ENCODE measurements at places on chromosomes 12 and 14.

- no peak for DNase-seq
Observed at GRCh38 chr12:11840366-11840765, 190.9 kb downstream of the ETV6 start.

GRCh38 chr14:89681086-89682018 is 264.3 kb upstream of the FOXN3 start:
- no peak for DNase-seq

DNA sequence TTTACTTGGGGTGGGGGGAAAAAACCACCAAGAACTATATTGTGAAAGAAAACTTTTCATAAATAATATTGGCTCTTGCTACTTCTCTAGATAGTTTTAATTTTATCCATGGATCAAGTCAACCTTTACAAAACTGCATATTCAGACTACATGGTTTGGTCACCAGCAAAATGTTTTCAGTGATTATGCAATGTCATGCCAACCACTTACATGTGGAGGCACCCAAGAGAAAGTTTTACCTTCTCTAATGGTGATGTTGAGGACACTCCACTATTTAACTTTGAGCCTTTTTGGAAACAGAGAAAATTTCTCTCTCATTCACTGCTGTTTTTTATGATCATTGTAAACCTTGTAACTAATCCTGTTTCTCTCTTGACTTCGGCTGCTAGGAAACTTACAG is 21.6 kb downstream of the PLCZ1 start:
- no peak for DNase-seq

DNA sequence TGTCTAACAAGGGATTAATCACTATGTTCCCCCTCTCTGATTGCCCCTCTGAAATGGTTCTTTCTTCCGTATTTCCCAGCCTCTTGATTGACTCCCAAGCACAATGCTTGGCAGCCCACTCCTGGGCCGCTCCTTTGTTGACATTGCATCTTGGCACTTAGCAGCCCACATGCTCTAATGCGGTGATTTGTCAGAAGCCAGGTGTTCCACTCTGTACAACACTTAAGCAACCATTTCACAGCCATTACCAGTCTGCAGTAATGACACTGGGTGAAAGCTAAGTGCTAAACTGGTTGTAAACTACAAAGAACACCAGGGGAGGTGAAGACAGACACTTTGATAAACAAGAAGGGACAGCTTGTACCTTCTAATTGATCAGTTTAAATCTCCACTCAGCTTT is 353.5 kb downstream of the TMEM132D start:
- no peak for DNase-seq

DNA sequence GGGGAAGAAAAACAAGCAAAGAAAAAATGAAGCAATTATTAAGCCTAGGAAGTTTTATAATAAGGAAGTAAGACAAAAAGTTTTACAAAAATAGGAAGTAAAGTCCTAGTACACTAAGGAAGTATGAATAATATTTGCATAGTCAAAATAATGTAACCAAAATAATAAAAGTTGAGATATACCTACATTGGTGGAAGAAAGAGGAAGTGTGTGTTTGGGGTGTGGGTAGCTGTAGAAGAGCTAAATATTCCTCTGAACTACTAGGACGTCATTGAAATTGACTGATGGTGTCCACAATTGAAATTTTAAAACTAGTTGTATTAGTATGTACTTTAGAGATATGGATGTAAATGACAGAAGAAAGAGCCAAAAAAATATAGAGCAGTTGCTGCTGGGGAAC is 228.4 kb upstream of the OTX2 start:
- no peak for DNase-seq

DNA sequence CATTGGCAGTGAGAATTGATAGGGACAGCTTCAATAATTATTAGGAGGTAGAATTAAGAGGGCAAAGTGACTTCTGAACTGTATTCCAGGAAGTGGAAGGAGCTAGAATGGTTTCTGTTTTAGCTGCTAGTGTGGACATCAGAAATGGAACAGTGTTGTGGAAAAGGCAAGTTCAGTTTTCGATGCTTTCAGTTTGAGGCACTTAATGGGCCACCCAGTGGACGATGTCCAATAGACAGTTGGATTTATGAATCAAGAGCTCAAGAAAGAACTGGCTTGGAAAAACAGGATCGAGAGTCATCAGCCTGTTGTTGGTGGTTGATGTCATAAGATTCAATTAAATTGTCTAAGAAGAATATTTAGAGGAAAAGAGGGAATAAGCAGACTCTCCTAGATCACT is 136.3 kb downstream of the DYRK2 start:
- no peak for DNase-seq

GRCh38 chr12:41073633-41074472 is 114.3 kb upstream of the PDZRN4 start:
- no peak for DNase-seq

DNA sequence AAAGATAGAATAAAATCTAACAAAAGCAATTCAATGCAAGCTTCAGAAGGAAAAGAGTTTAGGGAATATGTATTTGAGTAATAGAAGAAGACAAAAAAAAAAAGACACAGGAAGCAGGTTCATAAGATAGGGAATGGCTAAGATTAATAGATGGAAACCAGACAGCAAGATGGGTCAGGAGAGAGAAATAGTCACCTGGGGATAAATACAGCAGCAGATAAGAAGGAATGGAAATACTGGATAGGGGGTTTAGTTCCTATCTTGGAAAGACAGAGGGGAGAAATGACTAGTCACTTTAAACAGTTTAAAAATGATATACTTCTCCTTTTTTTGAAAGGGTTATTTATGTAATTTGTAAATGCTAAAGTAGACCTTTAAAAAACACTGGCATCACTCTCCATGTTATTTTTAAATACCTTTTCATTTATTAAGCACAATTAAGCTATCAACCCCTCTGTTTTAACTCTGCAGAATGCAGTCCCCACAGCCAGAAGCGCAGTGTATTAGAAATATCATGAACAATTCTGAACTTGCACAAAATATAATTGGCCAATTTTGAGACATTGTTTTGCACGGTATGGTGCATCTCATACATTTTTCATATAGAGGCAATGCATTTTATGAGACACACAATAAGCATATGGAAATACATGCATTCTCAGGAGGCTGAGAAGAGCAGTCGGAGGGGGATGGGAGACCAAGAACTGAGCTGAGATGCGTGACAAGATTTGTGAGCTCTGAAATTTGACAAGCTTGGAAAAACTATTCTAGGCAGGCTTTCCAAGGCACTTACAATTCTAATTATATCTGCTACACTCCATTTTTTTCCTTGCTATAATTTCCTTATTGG is 303.4 kb upstream of the PRICKLE1 start:
- DNase-seq = no peak

- no peak for DNase-seq
Observed at GRCh38 chr12:131824450-131824849, 3.7 kb upstream of the MMP17 start.

DNA sequence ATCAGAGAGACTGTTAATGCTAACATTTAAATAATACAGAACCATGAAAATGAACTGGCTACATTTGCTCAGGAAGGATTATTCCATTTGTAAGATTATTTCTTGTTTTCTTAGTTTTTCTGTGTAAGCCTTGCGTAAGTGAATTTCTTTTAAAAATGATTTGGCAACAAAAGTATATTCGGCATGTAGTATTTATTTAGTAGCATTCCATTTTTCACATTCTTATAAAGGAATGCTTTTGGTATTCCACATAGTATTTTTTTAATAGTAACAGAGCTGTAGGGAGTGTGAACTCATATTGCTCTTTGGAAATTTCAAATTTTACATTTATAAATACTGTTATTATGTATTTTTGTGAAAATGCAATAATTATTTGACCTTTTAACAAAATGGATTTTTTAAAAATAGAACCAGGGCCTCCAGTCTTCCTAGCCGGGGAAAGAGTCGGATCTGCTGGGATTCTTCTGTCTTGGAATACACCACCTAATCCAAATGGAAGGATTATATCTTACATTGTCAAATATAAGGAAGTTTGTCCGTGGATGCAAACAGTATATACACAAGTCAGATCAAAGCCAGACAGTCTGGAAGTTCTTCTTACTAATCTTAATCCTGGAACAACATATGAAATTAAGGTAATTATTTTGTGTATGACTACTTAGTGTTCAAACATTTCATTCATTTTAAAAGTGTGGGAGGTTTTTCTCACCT is 1.2 kb downstream of the PTPRQ start:
- no peak for DNase-seq

DNA sequence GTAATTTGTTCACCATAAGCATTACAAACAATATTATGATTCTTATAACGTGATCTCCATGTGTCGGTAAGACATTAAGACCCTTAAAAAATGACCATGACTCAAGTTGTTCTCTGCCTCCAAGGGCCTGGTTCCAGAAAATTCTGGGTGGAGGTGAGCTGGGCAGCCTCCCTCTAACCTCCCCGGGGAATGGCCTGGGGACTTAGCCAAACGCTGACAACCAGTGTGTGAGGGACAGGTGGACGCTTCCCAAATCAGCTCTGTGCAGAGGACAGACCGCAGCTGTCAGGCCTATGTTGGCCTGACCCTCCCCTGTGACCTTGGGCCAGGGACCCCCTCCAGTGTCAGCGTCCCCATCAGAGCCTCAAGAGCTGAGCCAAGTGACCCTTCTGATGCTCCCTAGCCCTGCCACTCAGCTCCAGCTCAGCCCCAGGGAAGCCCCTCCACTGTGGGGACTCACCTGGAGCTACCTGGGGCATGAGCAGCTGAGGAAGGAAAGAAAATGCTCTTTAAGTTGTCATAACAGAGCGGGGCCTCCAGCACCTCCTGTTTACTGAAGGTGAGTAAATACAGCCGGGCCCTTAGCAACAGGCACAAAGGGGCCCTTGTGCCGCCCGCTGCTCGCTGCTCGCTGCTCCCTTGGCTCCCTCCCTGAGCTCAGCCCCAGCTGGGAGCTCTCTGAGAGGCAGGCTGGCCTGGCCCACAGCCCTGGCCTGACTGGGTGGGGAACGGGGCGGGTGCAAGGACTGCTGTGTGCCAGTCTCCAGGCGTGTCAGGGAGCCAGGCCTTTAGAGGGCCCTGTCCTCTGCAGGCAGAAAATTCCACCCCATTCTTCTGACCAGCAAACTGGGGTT is 116.6 kb downstream of the CALM1 start:
- DNase-seq = no peak

DNA sequence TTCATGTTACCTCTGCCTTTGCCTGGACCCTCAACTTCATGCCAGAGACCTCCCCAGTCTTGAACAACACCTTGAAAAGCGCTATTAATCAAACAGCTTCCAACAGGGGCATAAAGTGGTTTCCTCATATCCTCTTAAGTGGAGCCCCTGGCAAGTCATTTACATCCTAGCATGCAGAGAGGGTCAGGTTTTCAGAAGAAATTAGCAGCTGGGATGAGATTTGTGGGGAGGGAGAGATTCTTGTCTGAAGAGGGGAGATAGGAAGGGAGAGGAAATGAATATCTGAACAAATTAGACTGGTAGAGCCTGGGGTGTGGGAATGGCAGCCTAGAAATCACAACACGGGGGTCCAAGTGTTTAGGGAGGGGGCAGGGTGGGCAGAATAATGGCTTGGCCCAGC is 45.6 kb downstream of the CALM1 start:
- no peak for DNase-seq

- no peak for DNase-seq
Observed at GRCh38 chr12:21438643-21439042, 1.2 kb downstream of the PYROXD1 start.
